Activated CD4-positive, alpha-beta T cell treated with anti-CD3 and anti-CD28 coated beads for 1 hour (primary cell): ENCODE measurements at places on chromosomes 5 and 9.

GRCh38 chr9:129972816-129973215 is 70.2 kb downstream of the FNBP1 start:
- no peak for DNase-seq

GRCh38 chr5:40521925-40522324 is 157.8 kb upstream of the PTGER4 start:
- no peak for DNase-seq

- no peak for DNase-seq
These were observed 23.8 kb upstream of the BOD1 start for GRCh38 chr5:173640156-173640804.

DNA sequence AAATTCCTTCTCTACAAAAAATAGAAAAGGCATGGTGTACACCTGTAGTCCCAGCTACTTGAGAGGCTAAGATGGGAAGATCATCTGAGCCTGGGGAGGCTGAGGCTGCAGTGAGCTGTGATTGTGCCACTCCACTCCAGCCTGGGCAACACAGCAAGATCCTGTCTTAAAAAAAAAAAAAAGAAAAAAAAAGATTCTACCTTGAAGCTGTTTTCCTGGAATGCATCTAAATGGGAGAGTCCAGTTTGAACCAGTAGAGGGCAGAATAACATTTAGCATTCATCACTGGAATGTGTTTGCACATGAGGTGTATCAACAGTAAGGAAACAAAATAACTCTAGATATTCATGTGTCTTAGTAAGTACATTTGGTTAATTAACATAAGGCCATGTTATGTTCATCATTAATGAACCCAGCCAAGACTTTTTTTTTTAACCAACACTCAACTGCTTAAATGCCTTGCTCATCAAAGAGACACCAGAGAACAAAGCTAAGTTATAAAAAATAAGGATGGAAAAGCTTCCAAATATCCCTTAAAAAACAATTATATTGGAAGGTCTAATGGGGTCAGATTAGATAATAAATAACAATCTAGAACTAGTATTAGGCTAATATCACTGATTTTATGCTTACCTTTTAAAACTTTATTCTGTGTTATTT is 16.1 kb downstream of the IFNE start:
- DNase-seq = no peak

DNA sequence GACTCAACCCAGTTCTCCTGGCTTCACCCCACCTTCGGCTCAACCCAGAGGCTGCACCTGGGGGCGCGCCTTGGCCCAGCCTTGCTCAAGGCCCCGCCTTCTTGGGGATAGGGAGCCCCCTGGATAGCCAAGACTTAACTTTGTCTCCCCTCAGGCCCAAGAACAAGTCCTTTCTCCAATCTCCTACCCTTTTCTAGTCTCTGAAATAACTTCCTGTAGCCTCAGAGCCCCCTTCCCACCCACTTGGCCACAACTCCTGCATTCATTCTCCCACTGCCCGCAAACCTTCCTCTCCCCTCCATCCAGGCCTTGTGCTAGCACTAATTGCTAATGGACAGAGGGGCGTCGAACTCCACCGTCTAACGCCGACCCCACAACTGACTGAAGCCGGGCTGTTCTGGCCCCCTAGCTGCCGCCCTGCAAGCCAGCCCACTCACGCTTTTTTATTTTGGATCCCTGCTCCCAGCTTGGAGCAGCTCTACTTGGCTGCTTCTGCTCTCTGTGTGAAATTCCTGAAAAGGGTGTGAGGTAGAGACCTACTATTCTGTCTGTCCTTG is 579 bp upstream of the ASTN2 start:
- DNase-seq = no peak

- no peak for DNase-seq
These were observed 66.1 kb downstream of the GADD45G start for GRCh38 chr9:89670801-89671434.

DNA sequence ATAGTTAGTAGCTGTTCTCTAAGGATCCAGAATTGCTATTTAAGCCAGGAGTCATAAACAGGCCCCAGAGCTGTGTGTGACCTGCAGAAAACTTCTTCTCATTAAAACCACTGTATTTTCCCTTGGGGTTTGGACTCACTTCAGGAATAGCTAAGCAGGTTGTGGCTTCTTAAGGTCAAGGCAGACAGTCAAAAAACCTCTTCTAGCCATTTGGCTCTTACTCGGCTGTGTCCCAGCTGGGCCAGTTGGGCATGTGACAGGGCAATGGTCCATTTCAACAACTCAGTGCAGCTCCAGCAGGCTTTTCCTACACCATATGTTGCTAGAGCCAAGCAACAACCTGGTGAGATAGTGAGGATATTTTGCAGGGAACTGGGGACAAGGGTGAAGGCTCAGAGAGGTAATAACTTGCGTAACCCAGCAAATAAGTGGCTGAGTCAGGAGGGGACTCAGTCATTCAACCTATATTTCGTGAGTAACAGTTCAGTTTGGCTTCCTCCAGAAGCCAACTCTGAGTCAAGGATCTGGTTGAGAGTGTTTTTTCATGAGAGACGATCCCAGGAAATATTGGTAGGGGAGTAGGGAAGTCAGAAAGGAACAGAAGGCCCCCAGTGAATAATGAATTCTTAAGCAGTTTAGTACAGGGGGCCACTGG is 115.4 kb upstream of the PPP2R2B start:
- no peak for DNase-seq

DNA sequence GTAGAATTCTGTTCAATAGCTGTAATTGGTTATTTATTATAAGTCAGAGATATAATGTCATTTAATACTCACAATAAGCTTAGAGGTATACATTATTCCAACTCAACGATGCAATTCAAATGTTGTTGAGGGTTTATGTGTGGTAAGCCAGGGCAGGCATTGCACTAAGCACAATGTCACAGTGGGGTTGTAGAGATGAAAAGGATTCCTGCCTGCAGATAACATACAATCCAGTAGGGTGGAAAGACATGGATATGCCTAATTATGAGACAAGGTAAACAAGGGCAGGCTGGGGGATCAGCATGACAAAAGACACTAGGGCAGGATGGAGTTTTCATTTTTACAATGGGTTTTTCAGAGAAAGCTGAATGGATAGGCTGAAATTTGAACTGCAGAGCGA is 98.7 kb upstream of the PALM2AKAP2 start:
- no peak for DNase-seq

DNA sequence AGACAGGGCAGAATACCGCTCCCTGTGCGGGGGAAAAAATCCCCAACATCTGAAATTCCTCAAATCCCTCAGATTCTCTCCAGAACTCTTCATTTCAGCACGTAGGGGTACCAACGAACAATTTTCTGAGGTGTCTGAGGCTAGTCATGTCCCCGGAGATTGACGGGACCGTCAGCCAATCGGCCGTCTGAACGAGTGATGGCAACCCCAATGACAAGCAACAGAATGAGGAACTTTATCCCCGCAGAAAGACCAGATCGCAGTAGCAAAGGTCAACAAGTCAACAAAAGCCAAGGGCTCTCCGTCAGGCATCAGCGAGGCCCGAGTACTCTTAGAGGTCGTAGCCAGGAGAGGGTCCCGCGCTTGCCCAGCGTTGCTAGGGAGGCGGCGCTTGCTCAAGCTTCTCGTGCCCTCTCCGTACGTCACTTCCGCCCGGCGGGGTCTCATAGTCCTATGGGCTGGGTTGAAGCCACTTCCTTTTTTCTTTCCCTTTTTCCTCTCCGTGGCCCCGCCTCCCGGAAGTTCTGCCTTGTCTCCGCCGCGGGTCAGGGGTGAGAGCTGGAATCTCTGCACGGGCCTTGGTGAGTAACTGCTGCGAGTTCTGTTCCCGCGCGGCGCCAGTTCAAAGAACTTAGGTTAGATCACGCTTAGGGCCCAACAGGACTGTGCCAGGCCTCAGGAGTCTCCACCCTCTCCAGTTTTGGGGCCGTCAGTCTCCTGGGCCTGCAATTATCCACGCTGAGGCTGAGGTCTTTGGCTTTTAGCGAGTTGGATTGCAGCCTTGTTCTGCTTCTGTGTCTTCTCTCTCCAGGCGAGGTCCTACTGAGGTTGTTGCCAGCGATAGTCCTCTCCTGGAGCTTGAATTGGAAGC is at the start of gene RNF20:
TSS of gene RNF20 (plus strand) at position 520 of the 871 bp plus-strand sequence. CDS start 1,571 bp downstream, outside the sequence.
- peak; percentile 99 for DNase-seq

GRCh38 chr5:178785999-178786398 is 55.5 kb upstream of the ZNF354A start:
- no peak for DNase-seq

GRCh38 chr9:130034570-130034969 is 8.4 kb downstream of the FNBP1 start:
- DNase-seq = no peak

DNA sequence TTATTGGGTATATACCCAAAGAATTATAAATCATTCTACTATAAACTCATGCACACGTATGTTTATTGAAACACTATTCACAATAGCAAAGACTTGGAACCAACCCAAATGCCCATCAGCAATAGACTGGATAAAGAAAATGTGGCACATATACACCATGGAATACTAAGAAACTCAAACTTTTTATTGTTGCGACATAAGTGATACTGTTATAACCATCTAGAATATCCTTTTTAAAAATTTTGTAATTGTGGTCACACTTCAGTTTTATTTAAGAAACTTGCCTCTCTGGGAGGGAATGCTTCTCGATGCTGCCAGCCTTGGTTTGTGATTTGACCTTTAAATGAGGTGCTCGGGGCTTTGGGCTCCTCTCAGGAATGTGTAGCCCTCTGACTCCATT is 200.9 kb upstream of the OTULINL start:
- no peak for DNase-seq

DNA sequence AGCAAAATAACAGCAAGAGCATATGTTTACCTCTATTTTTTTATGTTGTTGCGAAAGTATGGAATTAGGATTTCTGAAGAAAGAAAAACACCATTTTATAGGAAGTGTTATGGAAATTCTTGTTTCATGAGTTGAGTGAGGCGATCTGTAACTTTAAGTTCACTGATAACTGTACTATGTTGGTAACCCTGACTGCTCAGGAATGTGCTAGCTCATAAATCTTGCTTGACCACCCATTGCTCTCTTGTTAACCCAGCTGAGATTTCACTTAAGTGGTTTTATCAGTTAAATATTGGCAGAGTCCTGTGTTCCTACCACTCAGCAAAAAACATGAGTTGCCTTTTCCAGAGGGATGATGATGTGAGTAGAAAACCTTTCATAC is 91.1 kb upstream of the STARD4 start:
- DNase-seq = no peak
